ENCODE measurements at places on chromosomes 6 and 20.

GRCh38 chr20:48339190-48339985 lies 488.4 kb downstream of the PREX1 start:
- DNase-seq, result no peak

DNA sequence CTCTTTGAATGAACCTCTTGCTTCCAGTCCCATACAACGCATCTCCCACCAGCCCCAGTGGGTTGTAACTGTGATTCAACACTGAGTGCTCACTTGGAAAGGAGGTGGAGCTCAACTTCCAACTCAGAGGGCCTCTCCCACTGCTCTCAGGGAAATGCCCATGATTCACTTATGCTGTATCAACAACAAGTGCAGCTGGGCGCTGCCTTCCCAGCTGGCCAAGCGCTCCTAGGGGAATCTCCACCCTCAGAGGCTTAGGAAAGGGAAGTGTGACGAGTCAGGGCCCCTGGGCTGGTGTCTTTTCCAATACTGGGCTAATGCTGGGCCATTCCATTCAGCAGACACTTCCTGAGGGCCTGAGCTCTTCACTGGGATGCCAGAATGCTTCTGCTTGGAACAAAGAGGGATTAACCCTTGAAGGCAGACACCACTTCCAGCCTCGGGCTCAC lies 8.1 kb upstream of the OCSTAMP start:
- DNase-seq, result no peak

- no peak for DNase-seq
Measured at GRCh38 chr6:70282919-70283461, 19.9 kb downstream of the COL9A1 start.

DNA sequence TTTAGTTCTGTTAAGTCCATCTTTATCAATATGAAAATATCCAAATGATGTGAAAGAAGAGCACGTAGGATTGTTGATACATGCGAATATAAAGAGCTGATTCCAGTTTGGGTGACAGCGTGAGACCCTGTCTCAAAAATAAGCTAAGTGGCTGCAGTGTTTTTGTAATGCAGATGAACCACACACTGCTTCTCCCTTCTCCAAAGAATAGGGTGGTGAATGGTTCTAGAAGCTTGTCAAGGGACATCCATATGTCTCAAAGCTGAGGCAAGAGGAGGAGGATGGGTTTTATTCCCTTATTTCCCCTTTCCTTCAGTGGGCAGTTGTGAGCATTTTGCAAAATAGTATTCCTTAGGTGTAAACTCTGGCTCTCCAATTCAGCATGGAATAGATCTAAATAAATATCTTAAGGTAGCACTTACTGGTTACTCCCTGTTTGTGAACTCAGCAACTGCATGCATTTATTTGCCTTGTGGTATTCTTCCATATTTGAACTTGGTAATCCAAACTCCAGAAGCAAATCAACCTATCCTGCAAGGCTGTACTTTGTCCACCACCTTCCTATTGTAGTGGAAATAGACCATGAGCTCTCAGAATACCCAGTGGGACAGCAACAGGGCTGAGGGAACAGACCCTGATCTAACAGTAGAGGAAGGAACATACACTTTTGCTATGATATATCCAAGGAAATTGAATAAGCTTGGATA lies 38.0 kb downstream of the XRN2 start:
- no peak for DNase-seq

GRCh38 chr20:64177787-64178186 lies 13.5 kb downstream of the MYT1 start:
- DNase-seq, result no peak

DNA sequence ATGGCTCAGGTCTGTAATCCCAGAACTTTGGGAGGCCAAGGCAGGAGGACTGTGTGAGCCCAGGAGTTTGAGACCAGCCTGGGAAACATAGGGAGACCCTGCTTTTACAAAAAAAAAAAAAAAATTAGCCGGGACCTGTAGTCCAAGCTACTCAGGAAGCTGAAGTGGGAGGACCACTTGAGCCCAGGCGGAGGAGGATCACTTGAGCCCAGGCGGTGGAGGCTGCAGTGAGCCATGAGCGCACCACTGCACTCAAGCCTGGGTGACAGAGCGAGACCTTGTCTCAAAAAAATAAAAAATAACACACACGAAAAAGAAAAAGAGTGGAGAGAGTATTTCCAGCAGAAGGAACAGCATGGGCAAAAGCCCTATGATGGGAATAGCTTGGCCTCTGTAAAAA lies 2.0 kb downstream of the TTLL9 start:
- DNase-seq, result no peak

- DNase-seq, result no peak
Measured at GRCh38 chr6:113619077-113619476, 238.1 kb upstream of the MARCKS start.

- DNase-seq, result peak; percentile 20
Measured at GRCh38 chr6:31042806-31043205, 32.5 kb downstream of the MUC22 start.

DNA sequence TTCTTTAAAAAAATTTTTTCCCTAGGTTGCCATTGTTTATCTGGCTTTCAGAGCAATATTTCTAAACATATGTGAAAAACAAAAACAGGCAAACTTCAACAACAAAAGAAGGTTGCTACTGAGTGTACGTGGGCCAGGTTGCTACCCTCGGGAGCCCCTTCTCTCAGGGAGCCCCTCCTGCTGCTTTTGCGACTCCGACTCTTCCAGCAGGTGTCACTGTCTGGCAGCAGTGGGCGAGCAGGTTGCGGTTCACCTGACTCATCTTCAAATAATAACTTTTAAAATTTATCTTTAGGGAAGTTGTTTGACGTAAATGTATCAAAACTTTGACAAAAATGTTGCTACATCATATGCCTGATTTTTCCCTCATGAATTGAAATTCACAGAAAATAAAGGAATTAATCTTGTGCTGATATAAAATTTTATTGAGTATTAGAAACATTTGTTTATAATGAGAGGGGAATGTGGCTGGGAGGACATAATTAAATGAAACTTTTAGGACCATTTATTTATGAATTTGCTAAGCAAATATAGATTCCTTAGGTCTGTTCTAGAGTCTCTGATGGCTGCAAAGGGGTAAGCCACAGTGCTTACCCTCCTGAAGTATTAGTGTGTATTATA lies 138.8 kb downstream of the HIVEP1 start:
- no peak for DNase-seq

DNA sequence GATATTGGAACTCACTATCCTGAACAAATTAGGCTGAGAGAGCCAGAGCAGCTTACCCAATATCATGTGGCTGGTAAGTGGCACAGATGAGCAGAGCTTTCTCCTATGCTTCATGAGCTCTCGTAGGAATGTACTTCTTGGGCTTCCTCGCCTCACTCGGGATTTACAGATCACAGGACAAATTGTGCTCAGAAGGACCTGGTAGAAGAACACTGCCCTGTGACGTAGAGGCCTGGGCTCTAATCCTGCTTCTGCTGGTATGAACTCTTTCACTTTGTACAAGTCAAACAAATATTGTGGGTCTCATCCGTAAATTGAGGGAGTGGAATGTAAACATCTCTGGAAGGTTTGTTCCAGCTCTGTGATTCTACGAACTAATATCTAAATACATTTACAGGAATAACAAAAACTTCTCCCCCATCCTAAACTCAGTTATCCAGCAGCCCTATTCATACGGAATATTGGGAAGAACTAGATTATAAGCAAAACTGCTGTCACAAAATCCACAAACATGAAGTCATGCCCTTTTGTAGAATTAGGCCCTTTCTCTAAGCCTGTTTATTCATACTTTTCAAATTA lies 187.6 kb downstream of the CLIC5 start:
- DNase-seq, result no peak

GRCh38 chr6:164419099-164419498 lies 890.3 kb downstream of the C6orf118 start:
- no peak for DNase-seq

- DNase-seq, result no peak
Measured at GRCh38 chr6:2110504-2110903, 134.9 kb downstream of the GMDS start.
